Lung (tissue), 17 donors: ENCODE measurements at places on chromosomes 16 and 17. TPM values are rescaled to one million over a fixed set of nuclear protein-coding genes. Genes with fewer than 3 reads are reported as not detected.

- peak; percentile 87 for DNase-seq
Observed at GRCh38 chr17:63988741-63989621, 9.2 kb upstream of the PRR29 start.

DNA sequence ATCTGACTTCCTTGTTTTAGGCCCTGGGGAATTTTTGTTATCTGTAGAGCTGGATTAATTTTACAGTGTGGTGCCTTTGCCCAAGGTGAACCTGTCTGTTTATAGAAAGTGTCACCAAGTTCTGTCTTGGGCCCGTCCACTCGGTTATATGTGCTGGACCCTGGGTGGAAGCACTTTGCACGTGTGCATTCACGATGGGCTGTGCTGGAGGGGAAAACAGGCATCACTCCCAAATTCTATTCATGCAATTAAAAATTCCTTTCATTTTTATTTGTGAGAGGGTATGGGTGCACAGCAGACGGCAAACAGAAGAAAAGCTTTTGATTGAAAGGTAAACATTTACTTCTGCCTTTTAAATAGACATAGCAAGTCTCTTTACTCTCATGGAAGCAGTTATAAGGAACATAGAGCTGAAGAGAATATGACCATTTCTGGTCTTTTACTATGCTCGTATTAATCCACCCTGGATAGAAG, 101.2 kb downstream of the WWOX start:
- DNase-seq, result no peak

GRCh38 chr16:23863511-23864422, 28.0 kb downstream of the PRKCB start:
- DNase-seq, result peak; percentile 82

GRCh38 chr16:78385086-78385805, 285.8 kb downstream of the WWOX start:
- DNase-seq, result peak; percentile 85

- no peak for DNase-seq
Observed at GRCh38 chr17:35784895-35785294, 10.5 kb downstream of the MMP28 start.

GRCh38 chr16:9003322-9003721, 39.6 kb upstream of the USP7 start:
- peak; percentile 17 for DNase-seq

The RILP gene
- total RNA-seq, result 46.3 TPM

The SCARF1 gene
- total RNA-seq, result 39.7 TPM

The PERCC1 gene
- 0.57 TPM for total RNA-seq

DNA sequence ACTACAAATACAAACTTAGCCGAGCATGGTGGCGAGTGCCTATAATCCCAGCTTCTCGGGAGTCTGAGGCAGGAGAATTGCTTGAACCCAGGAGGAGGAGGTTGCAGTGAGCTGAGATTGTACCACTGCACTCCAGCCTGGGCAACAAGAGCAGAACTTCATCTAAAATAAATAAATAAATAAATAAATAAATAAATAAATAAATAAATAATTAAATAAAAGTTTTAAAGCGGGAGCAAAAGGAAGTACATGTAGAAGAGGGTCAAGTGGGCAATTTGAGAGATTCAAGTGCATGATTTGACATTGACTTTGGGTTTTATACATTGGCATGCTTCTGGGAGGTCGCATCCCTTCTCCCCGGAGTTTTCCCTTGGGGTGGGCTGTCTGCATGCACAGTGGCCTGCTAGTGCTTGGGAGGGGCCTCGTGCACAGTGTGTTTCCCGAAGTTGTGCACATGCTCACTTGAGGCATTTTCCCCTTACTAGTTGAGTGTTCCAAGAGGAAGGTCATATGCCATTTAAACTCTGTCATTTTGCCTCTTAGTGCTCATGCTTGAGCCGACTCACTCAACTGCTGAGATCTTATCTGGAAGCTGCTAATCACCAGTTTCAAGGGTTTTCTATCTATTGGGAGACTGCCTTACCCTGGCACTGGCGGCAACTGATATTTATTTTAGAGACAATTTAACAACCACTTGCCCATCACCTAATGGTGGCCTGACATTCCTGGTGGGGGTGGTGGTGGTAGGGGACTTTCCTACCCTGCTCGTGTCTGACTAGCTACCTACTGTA, 193.2 kb upstream of the MPHOSPH6 start:
- DNase-seq, result no peak

GRCh38 chr16:48613061-48613957, 3.3 kb upstream of the N4BP1 start:
- no peak for DNase-seq

The KRTAP3-1 gene
- not detected for total RNA-seq

DNA sequence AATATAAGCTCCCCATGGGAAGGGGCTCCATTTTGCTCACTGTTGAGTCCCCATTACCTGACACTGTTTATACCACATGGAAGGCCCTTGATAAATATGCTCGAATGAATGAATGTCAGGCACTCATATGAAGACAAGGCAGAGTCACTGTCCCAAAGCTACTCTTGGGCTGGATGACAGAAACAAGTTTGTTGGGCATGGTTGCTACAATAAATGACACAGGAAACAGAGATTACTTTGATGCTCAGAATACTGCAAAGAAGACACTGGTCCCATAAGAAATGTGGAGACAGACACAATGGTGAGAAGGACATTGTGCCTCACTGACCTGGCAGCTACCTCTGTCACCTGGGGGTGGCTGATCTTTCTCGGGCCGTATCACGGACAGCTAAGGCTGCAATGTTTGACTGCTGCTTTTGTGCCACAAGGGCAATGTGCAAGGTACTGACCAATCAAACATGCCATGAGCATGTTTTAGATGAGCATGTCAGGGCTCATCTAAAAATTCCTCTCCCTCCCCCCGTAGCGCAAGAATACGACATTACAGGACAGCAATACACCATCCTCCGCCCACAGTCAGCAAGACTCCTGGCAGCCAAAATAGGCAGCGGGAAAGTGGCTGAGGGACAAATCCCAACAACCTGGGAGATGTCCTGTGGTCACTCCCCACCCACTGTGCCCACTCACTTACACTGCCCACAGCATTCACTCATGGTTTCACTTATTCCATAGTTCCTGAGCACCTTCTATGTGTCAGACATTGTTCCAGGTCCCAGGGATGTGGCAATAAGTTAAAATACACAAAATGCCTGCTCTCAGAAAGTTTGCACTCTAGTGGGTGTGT, 5.0 kb downstream of the PIK3R6 start:
- DNase-seq, result no peak

The ZP2 gene
- total RNA-seq, result not detected

GRCh38 chr17:45129426-45129939, 2.8 kb downstream of the PLCD3 start:
- DNase-seq, result no peak

- DNase-seq, result no peak
Observed at GRCh38 chr17:67127925-67128324, 83.6 kb downstream of the CACNG1 start.

GRCh38 chr17:65085397-65085796, 28.9 kb upstream of the GNA13 start:
- peak; percentile 75 for DNase-seq

The ARHGAP27 gene
- total RNA-seq, result 85.8 TPM

The KRT36 gene
- not detected for total RNA-seq

- no peak for DNase-seq
Observed at GRCh38 chr17:40562838-40563219, 2.4 kb downstream of the CCR7 start.

- DNase-seq, result peak; percentile 22
Observed at GRCh38 chr17:81867170-81867990, 3.8 kb downstream of the ARHGDIA start.

- DNase-seq, result no peak
Observed at GRCh38 chr16:27582883-27583282, 32.9 kb downstream of the KATNIP start.

The KRTAP4-5 gene
- not detected for total RNA-seq

DNA sequence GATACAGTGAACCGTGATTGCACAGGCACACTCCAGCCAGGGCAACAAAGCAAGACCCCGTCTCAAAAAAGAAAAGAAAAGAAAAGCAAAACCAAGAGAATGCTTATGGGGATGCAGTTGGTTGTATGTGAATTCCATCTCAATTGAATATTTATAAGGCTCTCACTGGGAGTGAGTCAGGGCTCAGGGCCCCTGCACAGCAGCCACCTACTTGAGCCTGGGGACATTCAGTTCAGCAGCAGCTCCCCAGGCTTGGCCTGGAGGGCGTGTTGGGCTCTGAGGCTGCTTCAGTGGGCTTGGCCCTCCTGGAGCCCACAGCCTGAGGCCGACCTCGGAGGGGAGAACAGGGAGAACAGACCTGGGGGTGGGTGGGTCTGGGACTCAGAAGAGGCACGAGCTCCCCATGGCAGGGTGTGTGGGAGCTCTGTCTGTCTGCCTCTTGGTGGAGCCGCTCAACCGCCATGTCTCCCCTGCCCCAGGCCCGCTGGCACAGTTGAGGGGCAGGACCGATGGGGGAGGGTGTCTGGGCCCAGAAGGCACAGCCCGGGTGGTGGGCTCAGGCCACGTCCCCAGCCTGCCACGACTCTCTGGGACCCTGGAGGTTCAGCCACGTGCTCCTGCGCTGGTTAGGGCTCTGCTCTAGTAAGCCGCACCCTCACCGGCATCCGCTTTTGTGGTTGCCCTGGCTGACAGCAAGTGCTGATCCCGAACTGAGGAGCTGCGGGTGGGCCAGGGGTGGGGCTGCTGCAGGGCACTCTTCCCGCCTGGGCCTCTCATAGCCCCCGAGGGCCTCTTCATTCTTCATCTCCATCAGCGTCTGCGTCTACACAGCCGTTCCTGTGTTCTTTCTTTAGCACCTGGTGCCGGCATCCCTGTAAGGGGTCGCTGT, 24.8 kb downstream of the ZFPM1 start:
- no peak for DNase-seq

- no peak for DNase-seq
Observed at GRCh38 chr16:19582050-19582831, 26.7 kb downstream of the VPS35L start.

The FA2H gene
- total RNA-seq, result 7.1 TPM

DNA sequence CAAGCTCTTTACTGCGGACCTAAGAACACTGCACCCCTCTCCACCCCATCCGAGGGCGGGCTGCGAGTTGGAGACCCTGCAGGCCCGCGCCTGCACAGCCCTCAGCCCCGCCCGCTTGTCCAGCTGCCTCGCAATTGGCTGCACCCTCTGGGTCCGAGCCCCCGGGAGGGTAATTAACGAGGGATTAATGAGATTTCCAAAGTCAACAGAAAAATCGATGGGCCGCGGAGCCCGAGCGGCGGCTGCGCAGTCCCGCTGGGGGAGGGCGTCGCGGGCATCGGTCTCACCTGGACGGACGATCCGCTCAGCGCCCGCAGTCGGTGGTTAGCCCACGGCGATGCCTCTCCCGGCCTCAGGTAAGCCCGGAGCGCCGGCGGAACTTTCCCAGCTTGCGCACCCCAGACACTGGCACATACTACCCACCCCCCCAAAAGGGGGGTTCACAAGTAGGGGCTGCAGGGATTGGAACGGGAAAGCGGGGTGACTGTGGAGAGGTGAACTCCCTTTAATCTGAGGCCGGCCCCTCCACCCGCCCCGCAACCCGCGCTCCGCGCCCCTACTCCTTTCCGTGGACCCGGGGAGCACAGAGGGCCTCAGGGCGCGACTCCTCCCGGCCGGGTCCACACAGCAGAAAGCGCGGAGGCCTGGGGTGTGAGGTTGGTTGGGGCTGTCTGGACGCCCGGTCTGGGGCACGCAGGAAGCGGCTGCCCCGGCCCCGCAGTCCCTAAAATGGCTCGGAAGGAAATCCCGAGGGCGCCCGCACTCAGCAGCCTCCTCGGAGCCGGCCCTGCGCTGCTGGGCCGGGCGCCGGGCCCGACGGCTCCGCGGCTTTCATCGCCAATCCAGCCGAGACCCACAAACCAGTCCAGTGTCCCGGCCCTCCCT, at the start of gene OTOP3:
OTOP3 (plus strand) TSS at position 314 of the 885 bp plus-strand sequence; CDS start at position 338, 24 bp downstream.
- no peak for DNase-seq

GRCh38 chr17:77817953-77818352, 140.6 kb upstream of the TNRC6C start:
- no peak for DNase-seq

DNA sequence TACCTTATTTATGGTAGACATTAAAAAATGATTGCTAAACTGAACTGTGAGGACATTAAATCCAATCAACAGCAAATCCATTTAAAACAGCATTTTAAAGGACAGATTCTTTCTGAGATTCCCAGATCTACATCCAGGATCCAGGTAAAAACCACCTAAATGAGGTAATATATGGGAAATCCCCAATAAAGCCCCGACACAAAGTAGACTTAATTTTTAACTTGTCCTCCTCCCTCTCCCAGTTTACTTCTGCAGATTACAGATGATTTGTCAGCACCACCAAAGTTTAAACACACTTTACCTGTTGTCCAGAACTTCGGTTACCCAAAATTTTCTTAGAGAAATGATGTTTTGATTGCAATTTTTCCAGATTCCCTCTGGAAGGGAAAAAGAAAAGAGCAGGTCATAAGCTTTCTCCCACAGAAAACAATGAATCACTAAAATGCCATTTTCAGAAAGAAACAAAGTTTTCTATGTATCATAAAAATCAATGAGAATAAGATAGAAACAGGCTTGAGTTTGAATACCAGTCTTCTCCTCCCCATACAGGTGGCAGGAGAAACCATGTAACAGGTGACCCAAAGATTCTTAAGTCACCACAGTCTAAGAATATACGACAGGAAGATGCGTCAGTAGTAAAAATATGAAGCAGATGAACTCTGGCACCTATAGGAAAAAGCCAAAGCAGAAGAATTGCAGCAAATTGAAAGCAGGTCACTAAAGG, 22.8 kb downstream of the GJC1 start:
- no peak for DNase-seq

GRCh38 chr16:46991729-46992704, 18.5 kb upstream of the DNAJA2 start:
- DNase-seq, result no peak

DNA sequence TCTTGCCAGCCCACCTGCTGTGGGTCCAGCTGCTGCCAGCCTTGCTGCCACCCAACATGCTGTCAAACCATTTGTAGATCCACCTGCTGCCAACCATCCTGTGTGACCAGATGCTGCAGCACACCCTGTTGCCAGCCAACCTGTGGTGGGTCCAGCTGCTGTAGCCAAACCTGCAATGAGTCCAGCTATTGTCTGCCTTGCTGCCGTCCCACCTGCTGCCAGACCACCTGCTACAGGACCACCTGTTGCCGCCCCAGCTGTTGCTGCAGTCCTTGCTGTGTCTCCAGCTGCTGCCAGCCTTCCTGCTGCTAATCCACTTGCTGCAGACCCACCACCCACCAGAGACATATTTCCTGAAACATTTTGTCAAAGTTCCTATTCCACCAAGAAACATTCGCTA, 641 bp downstream of the KRTAP9-1 start:
- DNase-seq, result no peak

DNA sequence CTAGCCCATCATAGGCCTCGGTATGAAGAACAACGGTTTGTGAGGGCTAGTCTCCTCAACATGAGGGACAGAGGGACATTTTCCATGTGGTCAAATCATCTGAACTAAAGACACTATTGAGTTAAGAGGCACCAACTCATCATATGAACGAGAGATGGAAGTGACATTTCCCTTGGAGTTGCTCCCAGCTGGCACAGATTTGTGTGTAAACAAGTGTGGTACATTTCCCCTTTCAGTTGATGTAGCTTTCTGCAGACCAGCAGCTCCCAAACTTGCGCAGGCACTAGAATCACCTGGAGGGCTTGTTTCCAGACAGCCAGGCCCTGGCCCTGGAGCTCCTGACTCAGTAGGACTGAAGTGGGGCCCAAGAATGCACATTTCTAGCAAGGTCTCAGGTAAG, 205.5 kb downstream of the PARN start:
- no peak for DNase-seq
